Activated CD4-positive, alpha-beta T cell treated with anti-CD3 and anti-CD28 coated beads, Interleukin-2, amount 10 ng/mL, durations not matched to agents 7 days and 5 days (primary cell): ENCODE measurements at places on chromosomes 3 and 15.

- no peak for DNase-seq
Measured at GRCh38 chr3:183807209-183807728, 18.1 kb downstream of the MAP6D1 start.

GRCh38 chr3:13077431-13078162 lies 4.4 kb upstream of the IQSEC1 start:
- no peak for DNase-seq

GRCh38 chr3:73203101-73203500 lies 141.6 kb downstream of the EBLN2 start:
- DNase-seq: no peak

- no peak for DNase-seq
Measured at GRCh38 chr3:24496529-24497482, 2.2 kb upstream of the THRB start.

GRCh38 chr15:39198044-39199000 lies 382.6 kb upstream of the THBS1 start:
- no peak for DNase-seq

DNA sequence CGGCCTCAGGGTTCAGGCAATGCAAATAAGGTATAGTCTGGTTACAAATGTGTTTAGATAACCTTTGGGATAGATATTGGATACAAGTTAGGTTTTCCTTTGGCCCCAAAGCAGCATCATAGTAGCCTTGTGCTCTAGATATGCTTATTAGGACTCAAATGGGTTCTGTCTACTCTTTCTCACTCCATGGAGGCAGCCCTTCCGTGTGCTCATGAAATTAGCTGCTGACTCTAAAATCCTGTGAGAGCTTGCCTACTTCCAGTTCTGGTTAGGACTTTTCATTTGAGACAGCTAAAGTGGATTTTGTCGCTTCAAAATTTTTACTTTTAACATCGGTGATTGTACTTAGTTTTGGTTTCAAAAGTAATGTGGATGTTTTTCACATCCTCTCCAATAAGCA lies 1.6 kb downstream of the CDV3 start:
- no peak for DNase-seq

DNA sequence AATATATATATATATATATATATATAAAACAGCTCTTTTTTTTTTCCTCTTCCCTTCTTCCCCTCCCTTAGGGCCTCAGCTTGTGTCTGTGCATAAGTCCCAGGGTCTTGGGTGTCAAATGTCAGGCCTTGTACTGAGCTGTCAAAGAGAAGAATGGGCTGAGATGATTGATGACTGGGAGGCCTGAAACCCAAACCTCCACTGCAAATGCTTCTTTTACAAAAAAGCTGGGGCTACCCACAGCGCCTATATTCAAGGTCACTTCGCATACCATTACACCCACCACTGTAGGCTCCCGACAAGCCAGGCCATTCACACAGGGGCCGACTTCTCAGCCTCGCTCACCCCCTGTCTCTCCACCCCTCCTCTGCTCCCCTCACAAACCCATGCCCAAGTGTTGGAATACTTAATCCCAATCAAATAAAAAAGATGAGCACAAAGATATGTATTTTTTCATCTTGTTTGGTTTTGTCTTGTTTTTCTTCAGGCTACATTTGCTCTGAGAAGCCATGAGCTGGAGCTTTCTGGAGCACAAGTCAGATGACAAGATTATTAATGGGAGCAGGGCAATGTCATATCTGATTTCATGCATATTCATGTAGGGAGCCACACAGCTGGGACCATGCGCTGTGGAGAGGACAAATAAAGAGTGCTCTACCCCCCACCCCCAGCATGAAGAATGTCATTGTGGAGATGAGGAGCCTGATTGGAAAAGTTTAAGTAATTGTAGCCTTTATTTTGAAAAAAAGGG lies 614.4 kb upstream of the NR2F2 start:
- no peak for DNase-seq

DNA sequence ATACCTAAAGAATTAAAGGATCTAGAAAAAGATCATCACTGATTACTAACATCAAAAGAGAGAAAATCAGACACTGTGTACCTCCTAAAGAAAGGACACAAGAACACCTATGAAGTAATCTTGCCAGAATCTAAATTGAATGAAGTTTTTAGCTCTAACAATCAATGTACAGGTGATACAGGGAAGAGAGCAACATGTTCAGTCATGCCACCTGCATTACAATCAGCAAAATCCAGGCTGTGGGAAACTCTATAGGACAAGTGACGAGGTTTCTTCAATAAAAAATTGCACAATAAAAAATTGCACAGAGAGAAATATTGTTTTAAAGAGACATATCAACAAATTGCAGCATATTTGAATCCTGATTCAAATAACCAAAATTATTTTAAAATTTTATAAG lies 93.3 kb downstream of the SEMA5B start:
- no peak for DNase-seq
